Thyroid gland (tissue), 4 donors: ENCODE measurements at places on chromosomes 2 and 18. TPM values are rescaled to one million over a fixed set of nuclear protein-coding genes. Genes with fewer than 3 reads are reported as not detected.
A peak's percentile ranks its signal among the peaks of the same experiment; 100 is the strongest.

- no peak overlapping the region for H3K4me3 ChIP-seq
- H3K27me3 ChIP-seq: no peaks in the 10 kb centered on the region
- H3K4me1 ChIP-seq: peaks cover 15% of the 10 kb centered on the region
- H3K27ac ChIP-seq: peak overlapping the region; percentile 34
Observed at GRCh38 chr2:235050980-235051351, 99.1 kb downstream of the SH3BP4 start.

MDH1B gene
- total RNA-seq: 15.5 TPM

SNTG2 gene
- 14.2 TPM for total RNA-seq

NCKAP5 gene
- 1.2 TPM for total RNA-seq

NLRC4 gene
- 0.33 TPM for total RNA-seq

ZNF519 gene
- total RNA-seq: 6.2 TPM

DNA sequence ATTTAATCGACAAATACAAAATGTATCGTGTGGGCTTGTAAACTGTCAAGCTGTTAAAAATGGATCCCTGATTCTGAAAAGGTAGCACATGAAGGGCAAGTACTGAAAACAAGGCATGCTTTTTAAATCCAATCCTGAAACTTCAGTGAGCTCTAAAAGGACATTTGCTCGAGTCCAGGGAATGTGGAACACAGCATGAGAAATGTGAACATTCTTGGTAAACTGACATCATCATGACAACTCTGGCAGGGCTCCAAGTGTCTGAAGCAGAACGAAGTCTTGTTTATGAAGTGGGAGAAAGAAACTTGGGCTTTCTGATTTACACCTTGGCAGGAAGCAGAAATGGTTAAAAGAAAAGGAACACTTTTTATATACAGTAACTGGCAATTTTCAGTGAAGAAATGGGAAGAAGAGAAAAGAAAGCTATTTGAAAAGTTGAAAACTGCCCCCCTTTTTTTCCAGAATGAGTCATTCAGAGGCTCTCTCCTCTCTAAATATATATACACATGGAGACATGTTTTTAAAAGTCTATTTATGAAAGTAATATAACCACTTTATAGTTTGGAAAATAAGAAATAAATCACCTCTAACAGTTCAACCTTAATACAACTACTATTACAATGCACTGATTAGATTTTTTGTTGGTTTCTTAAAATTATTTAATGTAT, 120.8 kb downstream of the GAREM1 start:
- H3K4me1 ChIP-seq: peaks cover 25% of the 10 kb centered on the region
- no peak overlapping the region for H3K4me3 ChIP-seq
- peak overlapping the region; percentile 88 for H3K27ac ChIP-seq

UGT1A10 gene
- not detected for total RNA-seq
